ENCODE measurements at places on chromosomes 16 and 17.

- no peak for DNase-seq
These were observed at the start of gene MMP2 for GRCh38 chr16:55478827-55479429. Gene MMP2 (plus strand): TSS chr16:55479198. CDS start chr16:55479480, 282 bp downstream.

GRCh38 chr16:66958857-66959703 is 2.0 kb upstream of the CES3 start:
- no peak for DNase-seq

DNA sequence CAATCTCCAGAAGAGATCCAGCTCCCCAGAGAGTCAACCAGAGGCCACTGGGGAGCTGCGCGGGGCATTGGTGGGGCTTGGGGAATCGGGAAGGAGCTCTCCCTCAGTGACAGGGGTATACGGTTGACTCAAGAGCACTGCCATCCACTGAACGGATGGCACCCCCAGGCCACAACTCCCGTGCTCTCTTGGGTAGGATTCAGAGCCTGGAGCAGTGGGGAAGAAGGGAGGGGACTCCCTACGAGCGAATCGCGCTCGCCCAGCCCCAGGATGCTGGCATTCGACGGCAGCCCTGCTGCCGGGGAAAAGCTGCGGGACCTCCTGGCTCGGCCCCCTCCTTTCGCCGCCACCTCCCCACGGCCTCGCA is 473 bp upstream of the TPPP3 start:
- DNase-seq = no peak

DNA sequence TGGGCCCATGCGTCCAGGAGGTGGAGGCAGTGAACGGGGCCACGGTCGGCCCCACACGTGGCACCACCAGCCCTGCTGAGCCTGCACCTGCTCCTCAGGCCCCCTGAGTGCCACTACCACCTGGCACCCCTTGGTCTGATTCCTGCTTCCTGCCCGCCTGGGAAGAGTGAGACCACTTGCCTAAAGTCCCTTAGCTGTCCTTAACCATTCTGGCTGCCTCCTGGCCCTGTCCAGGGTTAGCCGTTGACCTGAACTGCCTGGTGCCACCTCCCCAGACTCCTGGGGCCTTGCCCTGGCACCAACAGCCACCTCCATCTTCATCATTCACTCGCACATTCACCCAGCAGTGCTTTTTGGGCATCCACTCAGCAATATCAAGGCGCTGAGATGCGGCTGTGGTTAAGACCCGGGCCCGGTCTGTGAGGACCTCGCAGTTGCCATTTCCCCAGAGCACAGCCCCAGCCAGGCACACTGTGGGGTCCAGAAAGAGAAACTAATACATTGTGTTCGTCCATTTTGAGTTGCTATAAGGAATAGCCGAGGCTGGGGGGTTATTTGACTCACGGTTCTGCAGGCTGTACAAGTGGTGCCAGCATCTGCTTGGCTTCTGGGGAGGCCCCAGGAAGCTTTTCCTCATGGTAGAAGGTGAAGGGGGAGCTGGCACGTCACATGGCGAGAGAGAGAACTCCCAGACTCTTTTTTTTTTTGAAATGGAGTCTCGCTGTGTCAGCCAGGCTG is 318.4 kb downstream of the SEC14L1 start:
- no peak for DNase-seq

Data from AG04450 (cell line).